ENCODE measurements at places on chromosomes 11 and 22.

DNA sequence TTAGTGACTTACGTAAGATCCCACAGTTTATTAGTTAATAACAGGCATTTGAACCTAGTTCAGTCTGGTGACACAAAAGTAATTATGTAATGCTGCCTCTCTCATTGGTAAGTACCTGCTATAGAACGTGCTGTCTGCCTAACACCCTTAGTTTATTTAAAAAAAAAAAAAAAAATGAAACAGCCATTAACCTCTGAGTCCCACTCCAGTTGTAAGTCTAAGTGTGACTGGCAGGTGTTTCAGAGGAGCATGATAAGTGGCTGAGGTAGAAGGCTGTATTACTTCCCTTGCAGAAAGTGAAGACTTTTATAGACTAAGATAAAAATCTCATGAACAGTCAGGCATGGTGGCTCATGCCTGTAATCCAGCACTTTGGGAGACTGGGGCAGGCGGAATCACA lies 140.5 kb downstream of the TRIM44 start:
- no peak for DNase-seq

DNA sequence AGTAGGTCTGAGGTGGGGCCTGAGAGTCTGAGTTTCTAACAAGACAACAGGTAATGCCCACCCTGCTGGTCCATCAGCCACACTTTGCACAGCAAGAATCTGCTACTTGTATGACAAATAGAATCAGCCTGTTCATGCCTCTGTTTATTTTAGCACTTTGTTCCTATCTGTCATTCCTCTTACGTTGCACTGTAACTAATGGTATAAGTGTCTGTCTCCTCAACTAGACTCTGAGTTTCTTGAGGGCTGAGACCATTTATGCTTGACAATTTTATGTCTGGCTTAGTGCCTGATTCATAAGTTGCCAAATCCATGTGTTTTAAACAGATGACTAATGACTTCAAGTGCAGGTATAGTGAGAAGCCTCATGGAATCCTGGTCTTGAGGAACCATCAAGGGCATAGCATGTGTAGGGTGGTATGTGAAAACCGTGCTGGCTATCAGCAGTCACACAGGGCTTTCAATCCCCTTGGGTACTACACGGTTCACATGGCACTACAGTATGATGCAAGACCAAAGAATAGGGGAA lies 209.7 kb downstream of the C11orf91 start:
- no peak for DNase-seq

GRCh38 chr22:20966883-20967696 lies at the start of gene AIFM3:
Gene AIFM3 (plus strand): TSS chr22:20967255. CDS start chr22:20967945, 690 bp downstream.
- DNase-seq: no peak

DNA sequence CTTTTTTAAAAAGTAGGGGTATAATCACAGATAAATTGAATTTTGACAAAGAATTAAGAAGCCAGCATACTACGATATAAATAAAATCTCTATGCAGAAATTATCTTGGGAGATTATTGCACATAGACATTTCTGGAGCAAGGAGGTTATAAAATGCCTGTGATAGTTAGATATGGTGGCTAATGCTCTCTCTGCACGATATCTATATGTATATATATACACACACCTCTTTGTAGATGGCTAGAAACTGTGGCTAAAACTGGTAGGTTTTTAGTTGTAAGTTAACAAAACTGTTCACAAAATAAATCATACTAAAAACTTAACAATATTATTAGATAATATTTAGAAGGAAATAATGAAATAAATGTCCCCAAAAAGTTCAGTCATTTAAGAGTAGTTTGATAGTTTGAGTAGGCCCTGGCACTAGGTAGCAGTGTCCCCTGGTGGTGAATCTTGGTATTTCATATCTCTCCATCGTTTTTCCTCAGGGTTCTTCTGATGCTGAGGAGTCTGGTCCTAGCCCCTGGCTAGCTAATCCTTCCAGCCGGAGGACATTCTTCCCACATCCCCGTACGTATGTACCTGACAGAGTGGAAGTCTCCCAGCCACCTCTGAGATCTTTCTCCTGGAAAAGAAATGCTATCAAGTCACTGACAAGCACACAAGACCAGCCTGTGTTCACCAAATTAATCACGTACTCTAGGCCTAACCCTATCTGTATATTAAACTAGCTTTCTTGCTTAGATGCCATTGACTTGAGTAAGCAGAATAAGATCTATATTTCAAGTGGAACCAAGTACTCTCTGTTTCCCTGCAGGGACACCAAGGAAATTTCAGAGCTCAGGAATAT lies 32.2 kb downstream of the ART5 start:
- DNase-seq: no peak

DNA sequence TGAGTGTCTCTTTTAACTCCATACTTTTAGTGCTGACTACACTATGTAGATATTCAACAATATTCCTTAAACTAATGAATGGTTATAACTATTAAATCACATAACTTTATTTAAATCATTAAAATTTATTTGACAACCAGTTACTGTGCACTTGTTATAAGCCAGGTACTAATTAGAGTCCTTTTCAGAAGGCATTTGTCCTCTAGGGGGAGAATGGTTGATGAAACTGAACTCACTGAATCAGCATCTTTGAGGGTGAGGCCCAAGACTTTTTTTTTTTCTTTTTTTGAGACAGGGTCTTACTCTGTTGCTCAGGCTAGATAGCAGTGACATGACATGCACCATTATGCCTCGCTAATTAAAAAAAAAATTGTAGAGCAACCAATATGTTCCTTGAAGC lies 515.6 kb upstream of the CCDC90B start:
- no peak for DNase-seq

- DNase-seq: no peak
Measured at GRCh38 chr11:65288706-65289536, 25.7 kb upstream of the CDC42EP2 start.

DNA sequence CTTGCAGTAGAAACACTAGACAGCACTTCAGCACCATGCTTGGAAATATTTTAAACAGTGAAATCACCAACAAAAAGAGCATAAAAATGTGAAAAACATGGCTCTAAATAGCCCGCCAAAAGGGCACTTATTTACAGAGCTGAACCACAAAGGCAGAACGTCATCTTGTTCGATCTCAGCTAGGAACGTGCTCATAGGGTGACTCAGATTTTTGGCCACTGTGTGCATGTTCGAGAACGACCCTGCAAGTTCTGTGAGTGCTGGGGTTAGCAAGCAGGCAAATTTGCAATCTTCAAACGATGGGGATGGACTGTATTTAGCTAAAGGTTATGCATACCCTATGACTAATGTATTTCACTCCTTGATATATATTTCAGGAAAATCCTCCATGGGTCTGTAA lies 30.6 kb downstream of the OR2AT4 start:
- no peak for DNase-seq

DNA sequence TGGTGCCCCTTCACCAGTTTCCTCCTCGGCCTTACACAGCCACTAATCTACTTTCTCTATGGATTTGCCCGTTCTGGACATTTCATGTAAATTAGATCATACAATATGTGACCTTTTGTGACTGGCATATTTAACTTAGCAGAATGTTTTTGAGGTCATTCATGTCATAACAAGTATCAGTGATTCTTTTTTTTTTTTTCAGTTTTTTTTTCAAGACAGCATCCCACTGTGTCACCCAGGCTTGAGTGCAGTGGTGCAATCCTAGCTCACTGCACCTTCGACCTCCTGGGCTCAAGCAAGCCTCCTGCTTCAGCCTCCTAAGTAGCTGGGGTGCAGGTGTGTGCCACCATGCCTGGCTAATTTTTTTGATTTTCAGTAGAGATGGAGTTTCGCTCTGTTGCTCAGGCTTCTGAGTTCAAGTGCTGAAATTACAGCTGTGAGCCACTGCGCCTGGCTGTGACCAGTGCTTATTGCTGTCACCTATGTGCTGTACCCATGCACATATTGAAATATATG lies 22.7 kb downstream of the KIAA1671 start:
- no peak for DNase-seq

DNA sequence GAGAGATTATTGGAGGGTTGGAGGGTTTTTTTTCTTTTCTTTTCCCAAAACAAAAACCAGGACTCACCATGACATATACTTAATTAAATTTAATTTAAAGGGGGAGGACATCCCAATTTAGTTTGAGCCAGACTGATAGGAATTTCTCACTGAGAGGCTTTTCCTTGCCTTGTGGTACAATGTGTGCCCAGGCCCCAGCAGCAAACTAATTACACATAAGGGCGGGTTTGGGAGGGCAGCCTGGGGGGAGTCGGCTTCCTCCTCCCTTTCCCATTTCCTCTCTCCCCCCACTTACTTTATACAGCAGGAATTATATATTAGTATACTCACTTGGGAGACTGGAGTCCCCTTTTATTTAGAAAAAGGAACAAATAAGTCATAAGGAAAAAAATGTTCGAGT lies 2.9 kb downstream of the TEAD1 start:
- DNase-seq: no peak

DNA sequence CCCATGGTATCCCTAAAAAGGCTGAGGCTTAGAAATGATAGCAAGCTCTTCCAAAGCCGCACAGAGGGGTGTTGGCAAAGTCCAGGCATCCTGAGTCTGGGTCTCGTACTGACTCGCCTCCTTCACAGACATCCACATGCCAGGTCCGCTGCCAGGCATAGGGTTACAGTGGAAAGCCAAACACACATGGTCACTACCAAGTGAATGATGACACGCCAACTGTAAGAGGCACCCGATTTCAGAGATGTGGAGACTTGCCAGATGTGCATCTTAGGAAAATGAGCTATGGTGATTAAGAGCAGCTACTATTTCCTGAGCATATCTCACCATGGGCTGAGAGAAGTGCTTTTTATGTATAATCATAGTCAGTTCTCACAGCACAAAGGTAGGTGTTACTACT lies 314.9 kb downstream of the MIAT start:
- no peak for DNase-seq

DNA sequence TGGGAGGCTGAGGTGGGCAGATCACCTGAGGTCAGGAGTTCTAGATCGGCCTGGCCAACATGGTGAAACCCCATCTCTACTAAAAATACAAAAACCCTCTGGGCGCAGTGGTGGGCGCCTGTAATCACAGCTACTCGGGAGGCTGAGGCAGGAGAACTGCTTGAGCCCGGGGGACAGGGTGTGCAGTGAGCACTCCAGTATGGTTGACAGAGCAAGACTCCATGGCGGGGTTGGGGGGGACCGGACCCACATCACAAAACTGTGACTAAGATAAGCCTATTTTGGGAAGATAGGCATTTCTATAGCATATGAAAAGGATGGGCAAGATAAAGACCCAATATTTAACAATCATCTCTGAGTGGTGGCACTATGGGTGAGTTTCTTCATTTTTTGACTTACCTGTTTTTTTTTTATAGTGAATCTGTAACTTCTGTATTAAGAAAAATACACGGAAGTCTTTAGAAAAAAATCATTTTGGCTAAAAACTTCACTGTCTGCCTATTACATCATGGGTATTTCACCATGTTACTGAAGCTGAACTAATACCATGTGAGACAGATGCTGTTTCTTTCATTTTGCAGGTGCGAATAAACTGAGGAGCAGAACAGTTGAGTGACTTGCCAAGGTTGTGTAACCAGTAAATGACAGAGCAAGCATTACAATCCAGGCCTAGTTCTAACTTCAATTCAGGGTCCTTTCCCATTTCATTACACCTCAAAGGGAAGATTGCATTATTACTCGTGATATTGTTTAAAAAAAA lies 2.5 kb downstream of the CELF1 start:
- no peak for DNase-seq

GRCh38 chr11:32032478-32032877 lies 58.4 kb upstream of the RCN1 start:
- DNase-seq: no peak

GRCh38 chr11:131389582-131389981 lies 19.2 kb downstream of the NTM start:
- DNase-seq: no peak

DNA sequence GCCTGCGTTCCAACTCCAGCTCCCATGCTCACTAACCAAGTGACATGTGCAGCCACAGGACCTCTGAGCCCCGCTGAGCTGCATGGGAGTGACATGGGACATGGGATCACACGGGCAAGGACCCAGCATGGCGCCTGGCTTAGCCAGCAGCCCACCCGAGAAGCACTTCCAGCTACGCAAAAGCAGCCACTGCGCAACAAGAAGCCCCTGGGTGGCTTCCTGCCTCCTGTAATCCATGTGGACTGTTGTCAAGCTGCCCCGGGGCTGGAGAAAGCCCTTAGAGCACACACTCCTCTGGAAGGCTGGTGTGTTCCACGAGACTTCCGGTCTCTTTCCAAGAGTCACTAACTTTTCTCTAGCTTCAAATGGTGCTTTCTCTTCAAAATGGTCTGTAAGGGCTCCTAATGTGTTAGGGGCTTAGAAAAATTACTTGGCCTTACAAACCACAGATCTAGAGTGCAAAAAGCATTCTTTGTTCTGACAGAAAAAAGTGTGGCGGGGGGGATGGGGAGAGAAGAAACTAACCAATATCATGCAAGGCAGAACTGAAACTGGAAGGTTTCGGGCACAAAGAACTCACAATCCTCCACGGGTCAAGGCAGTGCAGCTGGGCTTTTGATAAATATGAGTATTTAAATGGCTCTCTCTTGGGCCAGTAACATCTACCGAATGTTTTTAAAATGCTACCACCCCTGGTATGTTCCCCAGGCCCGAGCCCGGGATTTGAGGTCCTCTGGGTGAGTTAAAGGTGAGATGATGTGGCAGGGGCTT lies 5.5 kb downstream of the C11orf24 start:
- no peak for DNase-seq

Data from stimulated activated CD4-positive, alpha-beta T cell treated with anti-CD3 and anti-CD28 coated beads, Interleukin-2, amount 100 ng/mL, for 24 hours (primary cell).